ENCODE measurements at places on chromosomes 3 and 15.

- no peak for DNase-seq
These were observed 74.8 kb upstream of the POMGNT2 start for GRCh38 chr3:43180694-43181093.

GRCh38 chr3:108951820-108952501, 1.7 kb downstream of the GUCA1C start:
- no peak for DNase-seq

GRCh38 chr3:130576375-130577266, 59.6 kb downstream of the COL6A6 start:
- no peak for DNase-seq

DNA sequence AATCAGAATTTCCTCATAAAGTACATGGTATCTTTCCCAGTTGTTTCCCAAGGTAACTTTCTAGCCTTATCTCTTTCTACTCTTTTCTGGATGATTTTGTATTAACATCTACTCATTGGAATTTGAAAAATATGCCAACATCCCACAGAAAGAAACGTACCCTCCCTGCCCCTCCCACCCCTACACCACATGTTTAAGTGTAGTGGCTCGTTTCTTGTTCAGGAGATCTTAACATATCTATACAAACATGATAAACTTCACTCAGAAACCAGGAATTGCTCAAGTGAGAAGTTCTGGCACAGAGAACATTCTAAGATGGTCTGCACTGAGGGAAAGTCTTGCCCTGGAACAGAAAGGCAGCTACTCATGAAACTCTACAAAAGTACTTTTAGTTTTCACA, 404.7 kb downstream of the SOX2 start:
- no peak for DNase-seq

DNA sequence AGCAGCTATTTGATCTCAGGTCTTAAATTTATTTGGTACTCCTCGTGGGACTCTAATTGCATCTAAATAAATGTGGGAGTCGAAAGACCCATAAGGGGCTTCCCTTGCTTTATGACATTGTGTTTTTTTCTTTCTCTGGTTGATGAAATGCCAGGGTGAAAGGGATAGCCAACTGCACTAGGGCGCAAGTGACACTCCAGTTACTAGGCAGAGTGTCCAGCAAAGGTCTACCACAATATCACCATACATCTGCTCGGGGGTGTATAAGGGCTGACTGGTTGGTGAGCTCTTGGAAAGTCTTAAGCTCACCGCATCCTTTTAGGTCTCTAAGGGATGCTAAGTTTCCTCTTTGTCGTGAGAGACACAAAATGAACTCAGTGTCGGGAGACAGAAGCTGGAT, 54.0 kb downstream of the PGBD4 start:
- DNase-seq = no peak

- DNase-seq = no peak
These were observed 125.1 kb downstream of the PLCL2 start for GRCh38 chr3:17009826-17010225.

- DNase-seq = no peak
These were observed 10.1 kb downstream of the SCN10A start for GRCh38 chr3:38805765-38806386.

DNA sequence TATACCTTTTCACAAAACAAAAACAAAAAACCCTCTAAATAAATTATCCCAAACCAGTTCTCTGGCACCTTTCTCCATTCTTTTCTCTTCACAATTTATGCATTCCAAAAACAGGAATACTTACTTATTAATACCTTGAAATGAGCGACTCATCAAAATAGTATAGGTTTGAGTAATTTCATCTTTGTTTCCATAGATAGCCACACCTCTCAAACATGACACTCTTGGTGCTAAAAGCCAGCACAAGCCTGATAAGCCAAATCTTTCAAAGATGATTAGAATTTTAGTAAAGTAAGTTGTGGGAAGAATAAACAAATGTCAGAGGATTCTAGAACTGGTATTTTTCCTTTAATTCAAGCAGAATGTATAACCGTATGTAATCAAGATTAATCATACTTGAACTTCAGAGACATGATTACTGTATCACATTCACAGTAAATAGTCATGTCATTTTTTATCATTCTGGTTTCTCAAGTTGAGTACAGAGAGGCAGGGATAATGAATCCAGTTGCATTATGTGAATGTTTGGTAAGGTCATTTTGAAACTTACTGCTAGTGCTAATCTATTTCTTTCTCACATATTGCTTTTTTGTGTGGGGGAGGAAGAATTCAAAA, 12.1 kb upstream of the WDR5B start:
- DNase-seq = no peak

GRCh38 chr3:64473466-64473865, 214.3 kb downstream of the ADAMTS9 start:
- no peak for DNase-seq

DNA sequence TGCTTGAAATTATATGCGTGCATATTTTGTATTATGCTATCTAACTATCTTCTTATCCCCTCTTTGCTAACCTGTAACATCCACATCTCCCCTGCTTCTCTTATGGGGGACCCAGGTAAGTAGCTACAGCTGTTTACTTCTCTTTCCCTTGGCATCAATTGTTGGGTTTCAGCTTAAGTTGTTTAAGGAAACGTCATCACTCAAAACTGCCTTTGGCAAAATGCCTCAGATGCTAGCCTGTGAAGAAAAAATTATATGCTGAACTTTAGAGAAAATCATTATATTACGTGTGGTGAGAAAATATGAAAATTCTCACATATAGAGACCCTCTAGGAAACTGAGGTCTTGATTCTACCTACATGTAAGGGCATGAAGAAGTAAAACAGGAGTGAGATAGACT, 447.0 kb upstream of the NECTIN3 start:
- DNase-seq = no peak

DNA sequence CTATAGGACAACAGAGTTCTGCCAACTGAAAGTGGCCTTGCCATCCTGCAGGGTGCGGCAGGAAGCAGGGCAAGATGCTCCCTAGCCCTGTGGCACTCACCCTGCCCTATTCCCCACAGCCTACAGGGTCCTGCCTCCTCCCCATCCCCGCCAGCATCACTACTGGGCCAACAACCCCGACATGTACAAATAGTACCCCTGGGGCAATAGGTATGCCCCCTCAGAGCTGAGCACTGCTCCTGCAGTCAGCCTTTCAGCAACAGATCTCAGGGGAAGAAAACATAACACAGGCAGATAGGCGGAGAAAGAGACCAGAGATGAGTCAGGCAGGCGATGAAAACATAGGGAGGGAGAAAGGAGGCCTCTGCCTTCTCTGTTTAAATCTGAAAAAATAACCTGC, 74.7 kb downstream of the XXYLT1 start:
- no peak for DNase-seq

- no peak for DNase-seq
These were observed 862.5 kb downstream of the CADM2 start for GRCh38 chr3:85821130-85821756.

- no peak for DNase-seq
These were observed 209.6 kb upstream of the EIF1B start for GRCh38 chr3:40099871-40100270.

All from stimulated activated CD4-positive, alpha-beta T cell treated with anti-CD3 and anti-CD28 coated beads, Interleukin-1b, Interleukin-23, amount 100 ng/mL, for 1 hour (primary cell).